ENCODE measurements at places on chromosomes 1 and 21.

GRCh38 chr1:51843948-51844347, 34.6 kb downstream of the NRDC start:
- no peak for DNase-seq

- no peak for DNase-seq
Measured at GRCh38 chr1:206633708-206634121, 1.6 kb upstream of the DYRK3 start.

- DNase-seq = no peak
Measured at GRCh38 chr1:167200749-167201148, 19.9 kb upstream of the POU2F1 start.

DNA sequence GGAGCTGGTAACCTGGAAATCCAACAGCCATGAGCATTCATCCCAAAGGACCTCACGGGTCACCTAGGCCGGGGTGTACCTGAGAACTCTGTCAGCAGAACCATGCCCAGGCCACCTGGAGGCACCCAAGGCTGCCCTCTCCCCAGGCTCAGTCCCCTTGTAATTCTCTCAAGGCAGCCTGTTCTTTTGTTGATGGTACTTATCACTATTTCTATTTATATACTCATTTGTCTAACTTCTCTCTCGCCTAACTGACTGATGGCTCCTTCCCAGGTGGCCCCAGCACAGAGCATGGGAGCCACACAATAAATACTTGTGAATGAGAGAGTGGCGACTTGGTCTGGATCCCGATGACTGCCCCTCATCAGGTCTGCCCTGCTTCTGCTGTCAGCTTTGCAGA, 16.7 kb downstream of the CASP9 start:
- DNase-seq = no peak

- DNase-seq = no peak
Measured at GRCh38 chr1:211603191-211603701, 24.3 kb upstream of the SLC30A1 start.

DNA sequence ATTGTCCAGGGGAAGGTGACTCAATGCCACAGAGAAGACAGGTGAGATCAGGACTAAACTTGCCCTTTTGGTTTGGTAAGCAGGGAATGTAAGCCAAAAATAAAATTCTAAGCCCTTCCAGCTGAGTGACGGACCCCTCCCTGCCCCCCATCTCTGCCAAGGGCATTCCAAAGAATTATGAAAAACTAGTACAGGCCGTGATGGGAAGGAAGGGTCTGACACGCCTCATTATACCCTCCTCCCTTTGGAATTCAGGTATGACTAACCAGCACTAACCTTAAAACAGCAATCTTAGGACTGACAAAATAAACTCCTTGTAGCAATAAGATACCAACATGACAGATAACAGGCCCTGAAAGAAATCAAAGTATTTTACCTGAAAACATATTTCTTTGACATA, 99.6 kb downstream of the GABPA start:
- DNase-seq = no peak

GRCh38 chr1:167488786-167489185, 29.5 kb downstream of the CD247 start:
- DNase-seq = no peak

DNA sequence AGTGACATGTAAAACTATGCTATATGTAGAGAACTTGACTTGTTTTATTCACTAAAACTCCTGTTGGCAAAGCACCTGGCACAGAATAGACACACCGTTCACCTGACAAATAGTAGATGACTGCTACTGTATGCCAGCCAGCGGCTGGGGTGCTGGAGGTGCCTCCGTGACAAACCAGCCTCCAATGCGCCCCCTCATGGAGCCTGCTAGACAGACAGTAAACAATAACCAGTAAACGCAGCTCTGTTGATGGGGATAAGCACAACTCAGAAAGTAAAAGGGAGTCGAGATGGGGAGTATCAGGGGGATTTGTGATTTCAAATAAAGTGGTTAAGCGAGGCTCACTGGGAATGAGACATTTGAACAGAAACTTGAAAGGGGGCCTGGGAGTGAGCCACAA, 107.2 kb downstream of the PRDM2 start:
- DNase-seq = no peak

DNA sequence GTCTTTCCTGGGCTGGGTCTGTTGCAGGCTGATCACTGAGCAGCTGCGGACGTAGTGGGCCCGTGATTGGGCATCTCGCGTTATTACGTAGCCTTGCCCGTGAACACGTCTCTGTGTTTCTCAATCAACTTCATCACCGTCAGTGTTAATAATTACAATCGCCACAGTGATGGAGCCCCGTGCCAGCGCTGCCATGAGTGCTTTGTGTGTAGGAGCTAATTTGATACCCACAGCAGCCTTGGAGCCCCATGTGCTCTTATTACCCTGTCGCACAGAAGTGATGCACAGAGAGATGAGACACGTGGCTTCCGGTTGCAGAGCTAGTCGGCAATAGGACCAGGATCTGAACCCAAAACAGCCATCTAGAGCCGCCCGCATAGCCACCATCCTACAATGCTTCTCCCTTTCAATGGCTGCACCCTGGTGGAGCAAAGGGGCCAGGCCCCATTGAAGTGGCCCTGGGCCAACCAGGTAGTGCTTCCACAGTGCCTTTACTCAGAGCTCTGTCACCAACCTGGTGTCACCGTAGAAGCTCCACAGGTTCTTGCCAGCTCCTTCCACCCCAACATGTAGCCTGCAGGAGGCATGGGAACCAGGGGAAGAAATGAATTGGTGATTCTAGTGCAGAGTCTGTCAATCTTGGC, 398.5 kb upstream of the VAMP3 start:
- DNase-seq = no peak

GRCh38 chr1:224828691-224829090, 100.8 kb upstream of the DNAH14 start:
- no peak for DNase-seq

GRCh38 chr1:246728311-246728710, 4.1 kb downstream of the SCCPDH start:
- DNase-seq = no peak

GRCh38 chr1:202888221-202888530, 773 bp downstream of the RABIF start:
- no peak for DNase-seq

DNA sequence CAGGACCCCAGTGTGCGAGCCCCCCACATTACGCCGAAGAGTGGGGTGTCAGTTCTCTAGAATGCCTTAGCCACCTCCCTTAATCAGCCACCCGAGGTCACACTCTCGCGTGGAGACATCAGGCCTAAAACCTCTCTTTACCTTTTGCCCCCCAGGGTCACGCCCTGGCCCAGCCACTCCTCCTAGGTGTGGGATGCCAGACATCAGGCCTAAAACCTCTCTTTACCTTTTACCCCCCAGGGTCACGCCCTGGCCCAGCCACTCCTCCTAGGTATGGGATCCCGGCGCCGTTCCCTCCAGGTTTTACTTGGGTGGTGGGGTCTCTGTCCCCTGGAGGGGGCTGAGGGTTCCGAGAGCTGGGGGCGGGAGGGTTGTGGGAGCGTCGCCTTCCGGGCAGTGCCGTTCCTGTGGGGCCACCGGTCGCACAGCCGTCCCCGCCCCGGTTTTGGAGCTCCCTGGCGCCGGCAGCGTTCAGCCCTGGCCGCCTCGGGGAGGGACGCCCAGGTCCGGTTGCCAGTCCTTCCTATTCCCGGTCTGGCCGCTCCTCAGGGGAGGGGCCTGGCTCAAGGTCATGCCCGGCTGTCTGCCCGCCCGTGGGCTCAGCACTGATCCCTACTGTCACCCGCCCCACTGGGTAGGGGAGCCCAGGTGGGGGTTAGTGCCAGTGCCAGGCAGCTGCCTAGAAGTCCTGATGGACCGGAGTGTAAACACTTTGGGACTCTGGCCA, 882 bp downstream of the VPS13D start:
- no peak for DNase-seq

DNA sequence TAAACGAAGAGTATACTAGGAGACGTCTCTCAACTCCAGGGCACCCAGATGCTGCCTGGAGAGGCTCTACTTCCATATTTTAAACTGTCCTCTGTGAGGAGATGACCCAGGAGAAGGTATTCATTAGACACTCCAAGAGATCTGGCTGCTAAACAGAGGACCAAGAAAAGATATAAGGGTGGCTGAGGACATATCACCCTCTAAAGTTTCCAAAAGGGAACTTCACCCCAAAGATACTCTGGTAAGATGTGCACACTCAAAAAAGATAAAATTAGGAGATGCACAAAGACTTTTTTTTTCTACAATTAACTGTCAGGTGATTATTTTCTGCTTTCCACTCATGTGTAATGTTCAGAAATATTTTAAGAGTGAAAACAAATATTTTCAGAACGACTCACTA, 1.4 kb downstream of the ZNF670 start:
- DNase-seq = no peak

All from GOT3 (cell line).